ENCODE measurements at places on chromosomes 6 and 20. TPM values are rescaled to one million over a fixed set of nuclear protein-coding genes. Genes with fewer than 3 reads are reported as not detected.

E2F1 gene
- 16.0 TPM for polyA plus RNA-seq

FAM162B gene
- not detected for polyA plus RNA-seq

ZBTB24 gene
- polyA plus RNA-seq: 2.8 TPM

RPS6KA2 gene
- 2.9 TPM for polyA plus RNA-seq

ENPP4 gene
- 0.02 TPM for polyA plus RNA-seq

LSM2 gene
- 152 TPM for polyA plus RNA-seq

MYT1 gene
- 0.01 TPM for polyA plus RNA-seq

GTSF1L gene
- not detected for polyA plus RNA-seq

C6orf132 gene
- polyA plus RNA-seq: 20.2 TPM

CMTR1 gene
- polyA plus RNA-seq: 19.7 TPM

F13A1 gene
- polyA plus RNA-seq: not detected

OOEP gene
- 0.56 TPM for polyA plus RNA-seq

GSTA3 gene
- not detected for polyA plus RNA-seq

SFTA2 gene
- polyA plus RNA-seq: not detected

ANKRD66 gene
- not detected for polyA plus RNA-seq

PAQR8 gene
- 2.4 TPM for polyA plus RNA-seq

ADGB gene
- not detected for polyA plus RNA-seq

C20orf144 gene
- not detected for polyA plus RNA-seq

COL9A3 gene
- 14.4 TPM for polyA plus RNA-seq

IL17A gene
- polyA plus RNA-seq: not detected

ARFRP1 gene
- 43.5 TPM for polyA plus RNA-seq

PPP1R16B gene
- not detected for polyA plus RNA-seq

TNNC2 gene
- not detected for polyA plus RNA-seq

MUC21 gene
- polyA plus RNA-seq: not detected

SNAI1 gene
- 0.04 TPM for polyA plus RNA-seq

SCRT2 gene
- polyA plus RNA-seq: not detected

PSORS1C1 gene
- 19.7 TPM for polyA plus RNA-seq

MYB gene
- polyA plus RNA-seq: 0.13 TPM

BMP6 gene
- polyA plus RNA-seq: 1.0 TPM

ARFGEF3 gene
- 0.01 TPM for polyA plus RNA-seq

C6orf62 gene
- polyA plus RNA-seq: 38.0 TPM

KIZ gene
- 13.8 TPM for polyA plus RNA-seq

RBPJL gene
- polyA plus RNA-seq: not detected

NHLRC1 gene
- polyA plus RNA-seq: 1.6 TPM

All from foreskin keratinocyte (primary cell).